ENCODE measurements at places on chromosomes 1 and 21.

DNA sequence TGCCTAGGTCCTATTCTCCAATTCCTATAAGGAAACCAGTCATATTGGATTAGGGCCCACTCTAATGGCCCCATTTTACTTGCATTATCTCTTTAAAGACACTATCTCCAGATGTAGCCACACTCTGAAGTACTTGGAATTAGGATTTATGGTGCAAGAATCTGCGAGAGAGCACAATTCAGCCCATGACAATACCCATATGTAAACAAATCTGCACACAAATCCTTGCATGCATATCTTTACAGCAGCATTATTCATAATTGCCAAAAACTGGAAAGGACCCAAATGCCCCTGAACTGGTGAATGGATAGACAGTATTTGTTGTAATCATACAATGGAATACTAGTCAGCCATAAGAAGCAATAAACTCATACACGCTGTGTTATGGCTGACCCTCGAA is 229.8 kb upstream of the ADAMTS5 start:
- DNase-seq = no peak

- DNase-seq = no peak
These were observed 56.0 kb upstream of the EDARADD start for GRCh38 chr1:236338096-236338495.

GRCh38 chr1:215405211-215405610 is 161.9 kb upstream of the KCTD3 start:
- DNase-seq = no peak

GRCh38 chr1:150150133-150151021 is 661 bp downstream of the PLEKHO1 start:
- no peak for DNase-seq

DNA sequence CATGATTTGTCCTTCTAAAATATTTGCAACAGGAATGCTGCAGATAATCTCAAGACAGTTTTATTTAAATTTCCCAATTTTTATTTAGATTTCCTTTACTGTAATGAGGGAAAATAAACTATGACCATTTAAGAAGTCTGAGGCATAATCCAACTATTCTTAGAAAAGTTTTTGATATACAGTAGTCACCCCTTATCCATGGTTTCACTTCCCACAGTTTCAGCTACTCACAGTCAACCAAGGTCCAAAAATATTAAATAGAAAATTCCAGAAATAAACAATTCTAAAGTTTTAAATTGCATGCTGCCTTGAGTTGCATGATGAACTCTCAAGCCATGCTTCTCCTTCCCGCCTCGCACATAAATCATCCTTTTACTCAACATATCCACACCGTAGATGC is 33.3 kb downstream of the TOR3A start:
- no peak for DNase-seq

GRCh38 chr21:27429710-27430341 is 462.9 kb upstream of the ADAMTS5 start:
- DNase-seq = no peak

GRCh38 chr1:111366256-111366655 is 61.3 kb downstream of the OVGP1 start:
- no peak for DNase-seq

DNA sequence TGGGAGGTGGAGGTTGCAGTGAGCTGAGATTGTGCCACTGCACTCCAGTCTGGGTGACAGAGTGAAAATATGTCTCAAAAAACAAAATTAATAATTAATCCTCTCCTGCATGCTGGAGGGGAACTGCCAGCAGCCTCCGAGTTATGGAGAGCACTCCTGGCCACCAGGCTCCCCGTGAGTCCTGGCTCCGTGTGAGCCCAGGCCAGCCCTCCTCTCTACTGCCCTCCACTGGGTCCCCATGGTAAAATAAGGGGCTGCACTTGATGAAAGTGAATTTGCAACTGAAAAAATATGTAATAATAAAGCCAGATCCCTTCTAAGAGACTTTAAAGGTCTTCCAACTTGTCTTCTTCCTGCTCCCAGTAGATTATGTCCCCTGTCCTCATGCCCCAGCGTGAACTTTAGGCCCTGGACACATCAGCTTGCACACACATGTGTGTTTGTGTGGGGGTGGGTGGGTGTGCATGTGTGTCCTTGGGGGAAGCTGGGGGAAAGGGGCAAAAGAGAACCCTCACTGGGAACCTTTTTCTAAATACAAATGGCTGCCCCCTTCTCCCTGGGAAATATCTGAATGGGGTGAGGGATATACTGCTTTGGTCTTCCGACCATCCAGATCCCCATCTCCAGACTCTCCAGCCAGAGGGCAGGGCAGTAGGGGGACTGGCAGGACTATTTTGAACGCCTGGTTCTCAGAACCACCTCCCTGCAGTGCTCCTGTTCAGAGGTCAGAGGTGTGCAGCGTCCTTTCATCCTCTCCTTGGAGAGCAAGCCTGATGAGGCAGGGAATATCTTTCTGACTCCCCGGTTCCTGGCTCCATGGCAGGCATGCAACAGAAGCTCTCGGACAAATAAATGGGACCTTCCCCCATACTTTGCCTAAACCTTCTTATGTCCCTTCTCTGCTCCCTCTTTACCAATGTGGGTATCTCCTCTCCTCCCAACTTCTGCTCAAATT is 26.2 kb downstream of the NEK2 start:
- no peak for DNase-seq

- DNase-seq = no peak
These were observed 87.4 kb upstream of the ERRFI1 start for GRCh38 chr1:8113262-8114220.

DNA sequence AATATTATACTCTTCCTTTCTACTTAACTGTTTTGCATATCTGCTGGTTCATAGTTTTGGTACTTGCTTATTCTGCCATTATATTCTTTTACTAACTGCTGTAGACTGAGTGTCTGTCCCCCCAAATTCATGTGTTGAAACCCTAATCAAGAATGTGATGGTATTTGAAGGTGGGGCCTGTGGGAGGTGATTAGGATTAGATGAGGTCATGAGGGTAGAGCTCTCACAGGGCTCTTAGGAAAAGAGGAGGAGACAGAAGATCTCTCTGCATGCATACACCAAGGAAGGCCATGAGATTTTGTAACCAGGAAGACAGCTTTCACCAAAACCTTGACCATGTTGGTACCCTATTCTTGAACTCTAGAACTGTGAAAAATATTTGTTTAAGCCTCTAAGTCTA is 354.1 kb upstream of the B3GALT2 start:
- no peak for DNase-seq

DNA sequence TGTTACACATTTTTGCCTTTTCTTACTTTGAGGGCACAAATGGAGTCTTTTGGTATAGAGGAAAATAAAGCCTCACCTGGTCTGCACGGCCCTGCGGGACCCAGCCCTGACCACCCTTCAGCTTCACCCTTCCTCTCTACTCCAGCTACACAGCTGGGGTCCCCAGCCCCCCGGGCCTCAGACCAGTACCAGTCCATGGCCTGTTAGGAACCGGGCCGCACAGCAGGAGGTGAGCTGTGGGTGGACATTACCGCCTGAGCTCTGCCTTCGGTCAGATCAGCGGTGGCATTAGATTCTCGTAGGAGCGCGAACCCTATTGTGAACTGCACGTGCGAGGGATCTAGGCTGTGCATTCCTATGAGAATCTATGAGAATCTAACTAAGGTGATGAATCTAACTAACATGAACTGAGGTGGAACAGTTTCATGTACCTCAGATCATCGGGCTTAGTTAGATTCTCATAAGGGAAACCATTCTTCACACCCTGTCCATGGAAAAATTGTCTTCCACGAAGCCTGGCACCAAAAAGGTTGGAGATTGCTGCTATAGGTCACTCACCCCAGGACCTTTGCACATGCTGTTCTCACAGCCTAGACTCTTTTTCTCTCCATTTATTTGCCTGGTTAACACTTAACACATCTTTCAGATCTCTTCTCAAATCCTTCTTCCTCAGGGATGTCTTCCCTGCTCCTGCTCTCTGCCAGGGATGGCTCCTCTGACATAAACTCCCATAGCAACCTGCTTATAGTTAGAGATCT is 37.5 kb upstream of the ECE1 start:
- DNase-seq = no peak

Data from brain pericyte (primary cell).